Stimulated activated CD4-positive, alpha-beta T cell treated with anti-CD3 and anti-CD28 coated beads, Interleukin-15, amount 100 ng/mL, for 1 hour (primary cell): ENCODE measurements at places on chromosomes 6 and 20.
A peak's percentile ranks its signal among the peaks of the same experiment; 100 is the strongest.

- DNase-seq: no peak
Observed at GRCh38 chr6:4743062-4743461, 33.1 kb upstream of the CDYL start.

GRCh38 chr6:144036064-144036834 lies 28.2 kb upstream of the PLAGL1 start:
- DNase-seq: no peak

- DNase-seq: no peak
Observed at GRCh38 chr20:40584130-40584809, 104.8 kb downstream of the MAFB start.

- no peak for DNase-seq
Observed at GRCh38 chr20:14916360-14916920, 579.0 kb upstream of the FLRT3 start.

DNA sequence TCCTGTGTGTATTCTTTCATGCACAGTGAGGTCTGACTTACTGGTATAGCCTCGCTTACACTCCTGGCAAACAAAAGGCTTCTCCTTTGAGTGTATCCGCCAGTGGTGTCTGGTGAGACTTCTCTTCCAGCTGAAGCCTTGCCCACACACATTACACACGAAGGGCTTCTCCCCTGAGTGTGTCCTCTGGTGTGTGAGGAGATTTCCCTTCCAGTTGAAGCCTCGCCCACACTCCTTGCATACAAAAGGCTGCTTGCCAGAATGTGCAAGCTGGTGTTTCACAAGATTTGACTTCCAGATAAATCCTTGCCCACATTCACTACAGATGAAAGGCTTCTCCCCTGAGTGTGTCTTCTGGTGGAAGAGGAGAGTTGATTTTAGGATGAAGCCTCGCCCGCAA lies 21.5 kb downstream of the ZNF337 start:
- DNase-seq: no peak

GRCh38 chr20:14556206-14556605 lies 218.8 kb upstream of the FLRT3 start:
- no peak for DNase-seq

DNA sequence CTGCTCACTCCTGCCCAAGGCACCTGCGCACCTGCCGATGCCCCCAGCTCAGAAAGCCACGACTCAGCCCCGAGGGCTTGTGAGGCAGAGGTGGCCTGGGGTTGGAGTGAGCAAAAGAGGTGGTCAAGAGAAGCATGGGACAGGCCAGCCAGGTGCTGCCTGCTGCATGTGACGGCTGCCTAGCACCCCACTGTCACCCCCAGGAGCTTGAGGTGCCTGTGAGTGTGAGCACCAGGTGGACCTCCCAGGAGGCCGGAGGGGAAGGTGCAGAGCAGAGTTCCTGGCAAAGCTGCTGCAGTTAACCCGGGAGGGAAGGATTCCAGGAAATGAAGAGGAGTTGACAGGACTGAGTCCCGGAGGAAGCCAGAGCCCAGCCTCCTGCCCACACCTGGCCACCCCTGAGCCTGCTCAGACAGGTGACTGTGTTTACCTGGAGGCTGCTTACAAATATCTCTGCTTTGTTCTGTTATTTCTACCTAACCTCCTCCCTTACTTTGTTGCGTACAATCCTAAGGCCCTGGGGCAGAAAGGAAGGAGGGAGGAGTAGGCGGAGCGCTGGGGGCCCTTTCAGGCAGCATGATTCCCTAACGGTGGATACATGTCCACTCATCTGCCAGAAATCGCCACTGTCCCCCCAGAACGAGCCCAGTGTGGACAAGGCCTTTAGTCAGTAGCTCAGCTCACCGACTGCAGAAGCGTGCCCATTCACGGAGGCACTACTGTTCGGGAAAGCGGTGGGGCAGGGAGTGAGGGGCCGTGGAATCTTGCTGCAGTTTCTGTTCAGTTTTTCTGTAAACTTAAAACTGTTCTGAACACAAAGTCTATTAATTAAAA lies 87.5 kb upstream of the MPC1 start:
- no peak for DNase-seq

- DNase-seq: no peak
Observed at GRCh38 chr20:33127422-33128097, 40.4 kb upstream of the BPIFA2 start.

- DNase-seq: no peak
Observed at GRCh38 chr6:139099984-139100383, 34.9 kb upstream of the HECA start.

- DNase-seq: peak; percentile 54
Observed at GRCh38 chr6:31729979-31730630, 1.0 kb upstream of the DDAH2 start.

DNA sequence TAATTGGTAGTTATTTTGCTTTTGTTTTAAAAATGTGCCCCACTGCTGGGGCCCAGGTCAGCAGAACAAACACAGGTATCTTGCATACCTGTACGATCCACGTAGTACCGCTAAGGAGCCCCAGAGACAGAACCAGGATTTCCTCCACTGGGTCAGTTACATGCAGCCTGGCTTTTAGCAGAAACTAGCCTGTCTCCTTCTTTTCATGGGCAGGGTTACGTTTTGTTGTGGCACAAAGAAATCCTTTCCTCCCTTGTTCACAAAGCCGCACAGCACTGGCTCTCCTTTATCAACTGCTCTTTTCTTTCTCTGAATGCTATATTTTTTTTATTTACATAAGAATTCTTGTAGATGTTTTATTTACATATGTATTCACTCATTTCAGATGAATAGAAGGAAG lies 190.3 kb upstream of the POU3F2 start:
- no peak for DNase-seq

DNA sequence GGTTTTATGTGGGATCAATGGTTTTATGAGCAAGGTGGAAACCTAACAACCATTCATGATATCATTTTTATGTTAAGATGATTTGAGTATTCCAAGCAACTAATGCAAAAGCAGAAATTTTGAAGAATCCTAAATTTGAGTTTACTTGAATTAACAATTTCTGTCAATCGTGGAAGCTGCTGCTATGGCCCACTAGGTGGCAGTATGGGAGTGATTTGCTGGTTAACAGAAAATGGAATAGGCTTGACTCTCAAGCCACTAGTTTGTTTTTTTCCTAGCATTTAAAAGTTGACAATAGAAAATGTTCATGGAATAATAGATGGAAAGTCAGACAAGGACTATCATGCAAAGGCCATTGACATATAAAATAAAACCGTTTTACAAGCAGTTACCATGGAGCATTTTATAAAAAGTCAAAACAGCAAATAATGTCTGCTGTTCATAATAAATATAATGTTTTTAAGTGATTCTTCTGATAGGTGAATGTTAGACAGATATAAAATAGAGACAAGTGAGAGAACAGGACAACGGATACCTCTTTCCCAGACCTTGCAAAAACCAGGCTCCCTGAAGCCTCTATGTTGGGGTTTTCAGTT lies 43.0 kb upstream of the TMEM200A start:
- no peak for DNase-seq

GRCh38 chr20:39773380-39774000 lies 811.3 kb downstream of the DHX35 start:
- DNase-seq: no peak

DNA sequence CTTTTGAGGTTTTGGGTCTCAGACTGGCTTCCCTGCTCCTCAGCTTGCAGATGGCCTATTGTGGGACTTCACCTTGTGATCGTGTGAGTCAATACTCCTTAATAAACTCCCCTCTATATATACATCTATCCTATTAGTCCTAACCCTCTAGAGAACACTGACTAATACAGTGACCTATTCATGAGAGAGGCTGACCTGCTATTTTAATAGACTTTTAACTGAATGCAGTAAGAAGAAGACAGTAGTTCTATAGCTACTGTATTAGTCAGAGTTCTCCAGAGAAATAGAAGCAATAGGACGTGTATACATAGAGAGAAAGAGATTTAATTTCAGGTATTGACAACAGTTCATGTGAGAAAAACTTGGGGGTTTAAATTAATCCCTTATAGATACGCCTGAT lies 53.3 kb upstream of the SMLR1 start:
- DNase-seq: no peak

DNA sequence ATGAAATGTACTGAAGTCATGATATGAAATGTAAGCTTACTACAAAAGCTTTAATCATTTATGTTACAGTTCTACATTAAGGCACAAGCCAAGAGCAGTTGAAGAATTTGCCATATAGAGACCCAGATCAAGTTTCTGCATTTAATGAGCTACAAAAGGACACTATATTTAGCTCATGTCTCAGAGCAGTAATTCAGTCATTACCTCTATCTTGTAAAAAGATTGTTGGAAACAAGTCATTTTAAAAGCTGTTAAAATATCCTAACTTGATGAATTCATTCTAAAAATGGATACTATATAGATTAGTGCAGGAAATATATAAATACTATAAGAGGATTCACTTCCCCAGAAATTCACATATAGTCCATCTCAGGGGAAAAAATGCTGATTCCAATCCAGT lies 45.2 kb upstream of the RIPPLY2 start:
- no peak for DNase-seq

GRCh38 chr20:237489-237888 lies 10.4 kb downstream of the DEFB129 start:
- no peak for DNase-seq

GRCh38 chr6:91324711-91325110 lies 737.8 kb upstream of the MAP3K7 start:
- no peak for DNase-seq

GRCh38 chr6:161684731-161685475 lies 411.0 kb upstream of the AGPAT4 start:
- DNase-seq: no peak

GRCh38 chr20:49969234-49969633 lies 13.5 kb upstream of the SNAI1 start:
- DNase-seq: no peak

- DNase-seq: no peak
Observed at GRCh38 chr20:44392776-44393607, 37.5 kb downstream of the HNF4A start.

DNA sequence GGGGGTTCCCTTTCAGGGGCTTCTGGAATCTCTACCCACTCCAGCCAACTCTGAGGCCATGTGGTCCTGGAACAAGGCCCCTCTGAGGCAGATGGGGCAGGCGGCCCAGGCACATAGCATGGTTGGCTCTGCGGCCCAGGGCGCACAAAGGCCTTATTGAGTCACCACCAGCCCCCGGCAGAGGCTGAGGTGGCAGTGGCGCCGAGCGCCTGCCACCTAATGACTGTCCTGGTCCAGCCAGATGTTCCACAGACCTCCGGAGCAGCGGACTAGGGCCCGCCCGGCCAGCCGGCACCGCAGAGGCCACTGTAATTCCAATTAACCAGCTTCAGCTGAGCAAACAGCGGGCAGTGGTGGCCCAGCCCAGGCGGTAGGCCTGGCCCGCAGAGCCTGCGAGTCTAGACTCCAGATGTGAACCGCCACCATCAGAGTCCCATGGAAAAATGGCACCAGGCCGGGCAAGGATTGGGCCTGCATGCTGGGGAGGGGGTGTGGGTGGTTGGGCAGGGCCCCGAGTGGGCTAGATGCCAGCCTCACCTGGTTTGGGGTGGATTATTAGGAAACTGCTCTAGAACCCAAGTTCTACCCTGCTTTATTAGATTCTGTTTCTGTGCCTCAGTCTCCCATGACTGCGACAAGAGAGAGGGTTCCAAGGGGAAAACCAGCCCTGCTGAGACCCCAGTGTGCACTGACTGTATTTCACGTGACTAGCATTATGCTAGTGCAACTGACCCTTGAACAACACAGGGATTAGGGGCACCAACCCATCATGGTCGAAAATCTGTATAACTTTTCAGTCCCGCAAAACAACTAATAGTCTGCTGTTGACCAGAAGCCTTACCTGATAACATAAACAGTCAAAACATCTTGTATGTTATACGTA lies 34.1 kb upstream of the ID1 start:
- DNase-seq: no peak

DNA sequence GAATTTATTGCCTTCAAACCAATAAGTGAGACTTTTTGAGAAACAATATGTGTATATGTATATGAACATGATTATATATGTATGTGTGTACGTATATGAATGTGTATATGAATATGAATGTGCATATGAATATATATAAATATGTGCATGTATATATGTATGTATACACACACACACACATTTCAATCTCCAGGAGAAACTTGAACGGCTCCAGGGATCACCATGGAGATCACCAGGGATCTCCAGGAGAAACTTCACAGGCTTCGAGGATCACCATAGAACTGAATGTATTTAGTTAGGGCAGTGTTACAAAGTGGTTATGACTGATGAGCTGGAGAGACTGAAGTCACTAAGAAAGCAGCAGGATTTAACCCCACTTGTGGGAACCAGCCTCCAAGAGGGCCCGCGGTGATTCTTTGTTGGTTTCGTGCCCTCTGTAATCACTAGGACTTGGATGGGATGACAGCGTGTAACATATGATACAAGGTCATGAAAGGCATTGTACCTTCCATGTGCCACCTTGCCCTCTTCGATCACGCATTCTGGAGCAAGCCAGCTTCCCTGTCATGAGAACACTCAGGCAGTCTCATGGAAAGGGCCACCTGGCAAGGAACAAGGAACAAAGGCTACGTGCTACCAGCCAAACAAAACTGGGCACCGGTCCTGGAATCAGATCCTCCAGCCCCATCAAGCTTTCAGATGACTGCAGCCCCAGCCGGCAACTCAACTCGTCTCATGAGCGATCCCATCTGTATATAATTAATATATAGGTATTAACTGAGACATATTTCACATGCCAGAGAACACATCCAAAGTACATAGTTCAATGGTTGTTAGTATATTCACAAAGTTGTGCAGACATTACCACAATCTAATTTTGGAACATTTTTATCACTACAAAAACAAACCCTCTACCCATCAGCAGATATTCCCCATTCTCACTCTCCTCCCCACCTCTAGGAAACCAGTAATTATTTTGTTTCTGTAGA lies 8.6 kb downstream of the FAM50B start:
- no peak for DNase-seq

DNA sequence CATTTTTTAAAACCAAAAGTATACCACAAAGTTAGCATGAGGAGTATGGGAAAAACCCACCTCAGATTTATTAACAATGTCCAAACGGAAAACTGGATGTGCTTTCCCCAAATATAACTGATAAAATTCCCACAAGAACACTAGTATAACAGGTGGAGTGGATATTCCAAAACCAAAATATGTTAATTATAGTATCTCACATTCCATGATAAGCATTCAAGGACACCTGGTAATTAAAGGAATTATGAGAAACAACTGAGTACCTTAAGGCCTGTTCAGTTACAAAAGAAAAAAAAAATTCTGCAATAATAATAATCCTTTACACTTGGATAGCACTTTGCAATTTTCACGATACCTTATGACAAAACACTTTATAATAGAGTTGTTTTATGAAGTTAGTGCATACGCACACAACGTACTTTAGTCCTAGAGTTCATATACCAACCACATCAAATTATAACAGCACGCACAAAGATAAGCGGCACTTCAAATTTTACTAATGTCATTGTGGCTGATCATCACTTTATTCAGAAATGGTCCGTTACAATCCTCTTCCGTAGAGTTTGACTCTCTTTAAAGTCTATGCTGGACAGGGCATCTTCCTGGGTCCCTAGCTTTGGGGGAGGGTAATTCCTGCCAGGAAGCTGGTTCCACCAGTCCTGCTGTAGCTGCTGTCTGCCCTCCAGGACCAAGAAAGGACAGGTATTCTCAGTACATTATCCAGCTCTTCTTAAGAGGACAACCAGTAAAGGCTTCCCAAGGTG lies 1.7 kb downstream of the CDK19 start:
- no peak for DNase-seq

- no peak for DNase-seq
Observed at GRCh38 chr20:53574819-53575218, 18.8 kb downstream of the ZNF217 start.

GRCh38 chr6:139308936-139309603 lies 17.3 kb upstream of the TXLNB start:
- no peak for DNase-seq

- DNase-seq: no peak
Observed at GRCh38 chr20:64005394-64005793, 24.5 kb downstream of the PRPF6 start.

GRCh38 chr6:8080362-8081151 lies 16.4 kb upstream of the BLOC1S5 start:
- no peak for DNase-seq
